Right renal pelvis (tissue), 4 donors: ENCODE measurements at places on chromosomes 1 and 21.
A peak's percentile ranks its signal among the peaks of the same experiment; 100 is the strongest.

GRCh38 chr1:54606096-54606989, 17.0 kb downstream of the FAM151A start:
- DNase-seq: no peak

DNA sequence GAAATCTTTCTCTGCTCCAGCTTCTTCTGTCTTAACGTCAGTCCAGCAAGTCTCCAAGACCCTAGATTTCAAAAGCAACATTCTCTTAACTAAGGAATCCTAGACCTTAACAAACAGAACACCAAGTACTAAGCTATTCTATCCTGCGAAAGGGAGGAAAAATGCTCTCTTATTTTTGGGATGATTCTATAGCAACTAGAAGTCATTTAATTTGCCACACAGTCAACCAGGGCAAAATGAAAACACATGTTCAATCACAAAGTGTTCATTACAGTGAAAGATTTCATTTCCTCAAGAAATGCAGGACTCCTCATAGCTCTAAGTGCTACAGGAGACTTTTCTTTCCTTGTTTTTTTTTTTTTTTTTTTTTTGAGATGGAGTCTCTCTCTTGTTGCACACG, 36.2 kb upstream of the DOCK7 start:
- no peak for DNase-seq

GRCh38 chr1:159612211-159612885, 24.7 kb downstream of the APCS start:
- no peak for DNase-seq

DNA sequence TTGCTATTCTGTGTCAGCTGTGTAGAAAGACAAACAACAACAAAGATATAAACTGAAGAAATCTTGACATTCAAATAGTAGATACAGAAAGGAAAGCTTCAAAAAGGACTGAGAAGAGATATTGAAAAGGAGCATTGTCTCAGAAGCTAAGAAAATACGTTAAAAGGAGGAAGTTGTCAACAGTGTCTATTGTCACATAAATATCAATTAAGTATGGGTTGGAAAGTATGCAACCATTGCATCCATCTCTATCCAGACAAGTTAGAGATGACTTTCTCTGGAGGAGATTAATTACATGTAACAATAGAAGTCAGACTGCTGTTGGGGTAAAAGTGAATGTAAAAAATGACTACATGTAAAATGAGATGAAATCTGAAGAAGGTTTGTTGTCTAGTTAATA, 29.7 kb upstream of the BRINP3 start:
- DNase-seq: no peak

DNA sequence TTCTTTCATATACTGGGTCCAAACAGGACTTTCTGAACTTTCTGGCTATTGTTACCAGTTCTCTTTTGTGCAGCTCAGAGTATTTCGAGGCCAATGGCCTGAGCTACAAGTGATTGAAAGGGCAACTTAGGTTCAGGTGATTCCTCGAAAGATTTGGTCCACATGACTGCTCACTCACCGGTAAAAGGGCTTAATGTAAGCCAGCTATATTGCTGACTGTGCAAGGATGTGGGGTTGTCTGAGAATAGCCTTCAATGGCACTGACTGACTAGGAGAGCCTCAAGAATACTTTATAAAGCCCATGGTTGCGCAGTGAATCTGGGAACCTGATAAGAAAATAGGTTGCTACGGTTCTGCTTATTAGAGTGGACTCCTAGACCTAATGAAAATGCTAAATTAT, 269.0 kb downstream of the SEC16B start:
- DNase-seq: no peak

DNA sequence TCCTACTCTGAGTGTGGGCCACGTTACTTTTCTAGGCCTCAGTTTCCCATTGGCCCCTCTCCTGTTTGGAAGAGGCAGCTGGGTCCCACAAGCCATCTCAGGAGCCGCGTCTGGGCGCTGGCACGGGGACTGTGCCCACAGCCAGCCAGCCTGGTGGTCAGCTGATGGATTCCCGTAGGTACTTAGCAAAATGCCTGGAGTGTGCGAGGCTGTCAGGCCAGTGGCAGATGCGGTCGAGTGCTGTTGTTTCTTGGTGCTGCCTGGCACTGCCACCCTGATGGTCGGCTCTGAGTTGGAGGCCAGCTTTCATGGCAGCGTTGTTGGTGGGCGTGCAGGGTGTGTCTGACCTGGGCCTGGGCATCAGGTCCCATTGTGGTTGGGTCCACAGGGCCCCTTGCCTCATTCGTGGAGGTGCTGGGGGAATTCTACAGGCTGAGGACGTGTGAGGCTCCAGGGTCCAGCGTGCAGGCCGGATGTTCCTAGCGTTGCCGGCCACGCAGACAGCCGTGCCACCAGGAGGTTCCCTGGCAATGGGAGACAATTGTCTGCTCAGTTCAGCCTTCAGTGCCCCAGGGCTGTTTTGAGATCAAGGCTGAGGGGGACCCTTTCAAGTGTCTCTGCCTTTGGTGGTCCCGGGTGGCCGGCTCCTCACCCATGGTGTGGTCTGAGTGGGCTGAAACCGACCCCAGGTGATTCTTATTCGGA, 20.9 kb downstream of the SKI start:
- no peak for DNase-seq

DNA sequence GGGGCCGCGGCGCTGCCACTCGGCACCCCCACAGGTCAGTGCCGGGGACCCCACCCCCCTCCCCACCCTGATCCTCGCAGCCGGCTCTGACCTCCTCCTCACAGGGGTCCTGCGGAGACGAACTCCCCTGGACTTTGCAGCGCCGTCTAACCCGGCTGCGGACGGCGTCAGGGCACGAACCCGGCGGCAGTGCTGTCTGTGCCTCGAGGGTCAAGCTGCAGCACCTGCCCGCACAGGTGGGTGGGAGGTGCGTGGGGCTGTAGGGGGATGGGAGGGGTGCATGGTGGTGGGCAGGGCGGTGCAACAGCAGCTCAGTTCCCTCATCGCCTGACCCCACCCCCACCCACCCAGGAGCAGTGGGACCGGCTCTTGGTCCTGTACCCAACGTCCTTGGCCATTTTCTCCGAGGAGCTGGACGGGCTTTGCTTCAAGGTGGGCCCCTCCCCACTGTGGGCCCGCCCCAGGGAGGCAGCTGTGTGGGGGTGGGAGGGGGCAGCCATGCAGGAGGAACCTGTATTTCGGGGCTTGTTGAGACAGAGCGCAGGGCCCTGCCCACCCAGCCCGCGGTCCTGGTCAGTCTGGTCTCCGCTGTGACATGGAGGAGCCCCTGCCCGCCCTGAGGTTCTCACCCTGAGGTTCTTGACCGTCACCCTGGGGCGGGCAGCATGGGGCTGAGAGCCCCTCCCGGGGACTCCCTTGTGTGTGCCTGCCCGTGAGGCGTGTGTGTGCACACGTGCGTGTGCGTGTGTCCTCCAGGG, 4.9 kb downstream of the PLEKHN1 start:
- DNase-seq: no peak

- no peak for DNase-seq
Measured at GRCh38 chr1:230104395-230105244, 37.6 kb downstream of the GALNT2 start.

- DNase-seq: peak; percentile 48
Measured at GRCh38 chr1:87826681-87827251, 498.1 kb downstream of the LMO4 start.

DNA sequence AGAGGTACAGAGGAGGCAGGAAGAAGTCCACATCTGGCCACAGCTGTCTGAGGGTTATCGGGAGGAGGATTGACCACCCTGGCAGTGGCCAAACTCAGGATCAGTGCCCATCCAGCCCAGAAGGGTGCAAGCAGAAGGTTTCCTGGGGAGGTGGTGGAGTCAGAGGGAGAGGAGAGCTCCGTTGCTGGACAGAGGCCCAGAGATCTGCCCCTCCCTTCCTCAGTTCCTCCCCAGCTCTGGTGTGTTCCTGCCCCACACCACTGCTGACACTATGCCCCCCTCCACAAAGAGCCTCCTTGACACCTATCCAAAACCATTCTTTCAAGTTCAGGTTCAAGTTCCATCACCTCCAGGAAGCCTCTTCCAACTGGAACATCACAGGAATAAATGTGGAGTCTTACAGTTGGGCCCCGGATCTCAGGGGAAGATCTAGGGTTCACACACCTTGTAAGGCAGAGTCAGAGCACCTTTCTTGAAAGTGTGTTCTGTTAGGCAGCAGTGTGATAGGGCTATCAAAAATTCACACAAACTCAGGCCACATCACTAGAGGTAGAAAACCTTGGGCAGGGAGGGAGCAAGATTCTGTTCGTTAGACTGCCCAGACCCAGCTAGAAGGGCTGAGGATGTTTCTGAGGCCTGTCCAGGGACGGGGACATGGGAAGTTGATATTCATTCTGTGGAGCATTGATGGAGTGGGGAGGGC, 7.4 kb downstream of the LDLRAD1 start:
- DNase-seq: no peak
